Stimulated activated CD8-positive, alpha-beta memory T cell treated with anti-CD3 and anti-CD28 coated beads, Interleukin-12 subunit alpha, Interleukin-12 subunit beta, amount 100 ng/mL, for 4 hours (primary cell): ENCODE measurements at places on chromosomes 16 and 17.

DNA sequence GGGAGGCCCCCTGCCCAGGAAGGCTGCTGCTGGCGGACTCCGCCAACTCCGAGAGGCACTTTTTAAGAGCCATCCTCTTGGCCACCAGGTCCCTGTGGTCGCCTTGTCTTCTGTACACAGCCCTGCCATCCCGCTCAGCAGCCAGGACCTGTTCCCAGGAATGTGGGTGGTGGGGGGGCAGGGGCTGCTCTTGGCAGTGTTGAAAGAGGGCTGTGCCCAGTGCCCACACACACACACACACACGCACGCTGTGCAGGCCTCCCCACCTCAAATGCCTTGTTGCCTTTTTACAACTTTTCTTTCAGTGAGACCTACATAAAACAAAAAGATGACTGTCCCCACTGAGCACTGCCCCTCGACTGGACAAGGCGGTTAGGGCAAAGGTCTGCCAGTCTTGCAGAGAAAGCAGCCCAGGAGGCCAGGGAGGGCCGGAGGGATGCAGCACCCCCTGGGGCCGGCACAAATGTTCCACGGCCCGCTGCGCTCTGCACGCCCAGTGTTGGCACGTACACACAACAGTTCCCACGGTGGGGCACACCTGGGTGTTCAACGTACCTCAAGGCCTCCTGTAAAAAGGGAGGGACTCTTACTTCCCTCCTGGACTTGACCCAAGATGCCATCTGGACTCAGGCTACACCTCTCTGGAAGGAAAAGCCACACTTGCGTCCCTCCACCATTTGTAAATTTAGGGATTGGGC, 18.5 kb upstream of the PITPNA start:
- DNase-seq = no peak

- no peak for DNase-seq
These were observed 97.6 kb upstream of the CBX4 start for GRCh38 chr17:79936641-79937381.

- no peak for DNase-seq
These were observed 128.5 kb upstream of the HS3ST2 start for GRCh38 chr16:22685459-22685830.

DNA sequence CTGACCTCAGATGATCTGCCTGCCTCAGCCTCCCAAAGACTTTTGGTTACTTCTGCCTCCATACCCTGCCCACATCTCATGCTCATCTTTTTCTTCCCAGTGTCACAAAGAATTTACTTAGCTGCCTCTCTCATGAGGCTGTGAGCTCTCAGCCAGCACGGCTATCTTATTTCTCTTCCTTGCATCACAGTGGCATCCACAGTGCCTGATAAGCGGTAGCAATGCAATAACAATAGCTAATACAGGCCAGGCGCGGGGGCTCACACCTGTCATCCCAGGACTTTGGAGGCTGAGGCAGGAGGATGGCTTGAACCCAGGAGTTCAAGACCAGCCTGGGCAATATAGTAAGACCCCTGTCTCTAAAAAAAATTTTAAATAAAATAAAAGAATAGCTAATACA, 15.5 kb upstream of the MARVELD3 start:
- DNase-seq = no peak
